ENCODE measurements at places on chromosomes 12 and 14.

DNA sequence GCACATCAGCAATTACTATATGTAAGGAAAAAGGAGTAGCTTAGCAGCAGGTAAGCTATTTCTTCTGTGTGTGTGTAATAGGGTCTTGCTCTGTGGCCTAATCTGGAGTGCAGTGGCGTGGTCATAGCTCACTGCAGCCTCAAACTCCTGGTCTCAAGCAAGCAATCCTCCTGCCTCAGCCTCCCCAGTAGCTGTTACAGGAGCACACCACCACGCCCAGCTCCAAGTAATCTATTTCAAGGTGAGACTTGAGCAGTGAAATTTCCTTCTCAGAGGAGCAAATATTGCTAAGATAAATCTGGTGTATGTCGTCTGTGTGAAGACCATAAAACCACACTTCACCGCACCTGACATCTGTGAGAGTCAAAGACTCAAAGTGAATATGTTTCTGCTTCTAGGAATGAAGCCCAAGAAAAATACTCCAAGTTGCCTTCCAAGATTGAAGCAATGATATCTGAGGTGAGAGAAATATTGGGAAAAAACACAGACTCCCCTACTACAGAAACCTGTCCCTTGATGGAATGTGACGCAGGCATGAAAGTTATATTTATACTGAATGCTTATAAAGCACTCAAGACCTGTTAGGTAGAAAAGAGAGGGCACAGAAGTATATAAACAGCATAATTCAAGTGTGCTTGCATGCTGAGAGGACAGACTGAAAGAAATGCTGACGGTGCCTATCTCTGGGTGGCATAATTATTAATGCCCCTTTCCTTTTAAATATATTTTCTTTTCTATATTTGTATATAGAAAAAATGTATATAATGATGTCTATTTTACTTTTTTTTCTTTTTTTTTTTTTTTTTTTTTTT lies 2.5 kb upstream of the SELPLG start:
- no peak for DNase-seq

GRCh38 chr14:92939699-92940098 lies 16.7 kb downstream of the CHGA start:
- no peak for DNase-seq

- no peak for DNase-seq
Observed at GRCh38 chr14:30142216-30142615, 214.6 kb upstream of the PRKD1 start.

DNA sequence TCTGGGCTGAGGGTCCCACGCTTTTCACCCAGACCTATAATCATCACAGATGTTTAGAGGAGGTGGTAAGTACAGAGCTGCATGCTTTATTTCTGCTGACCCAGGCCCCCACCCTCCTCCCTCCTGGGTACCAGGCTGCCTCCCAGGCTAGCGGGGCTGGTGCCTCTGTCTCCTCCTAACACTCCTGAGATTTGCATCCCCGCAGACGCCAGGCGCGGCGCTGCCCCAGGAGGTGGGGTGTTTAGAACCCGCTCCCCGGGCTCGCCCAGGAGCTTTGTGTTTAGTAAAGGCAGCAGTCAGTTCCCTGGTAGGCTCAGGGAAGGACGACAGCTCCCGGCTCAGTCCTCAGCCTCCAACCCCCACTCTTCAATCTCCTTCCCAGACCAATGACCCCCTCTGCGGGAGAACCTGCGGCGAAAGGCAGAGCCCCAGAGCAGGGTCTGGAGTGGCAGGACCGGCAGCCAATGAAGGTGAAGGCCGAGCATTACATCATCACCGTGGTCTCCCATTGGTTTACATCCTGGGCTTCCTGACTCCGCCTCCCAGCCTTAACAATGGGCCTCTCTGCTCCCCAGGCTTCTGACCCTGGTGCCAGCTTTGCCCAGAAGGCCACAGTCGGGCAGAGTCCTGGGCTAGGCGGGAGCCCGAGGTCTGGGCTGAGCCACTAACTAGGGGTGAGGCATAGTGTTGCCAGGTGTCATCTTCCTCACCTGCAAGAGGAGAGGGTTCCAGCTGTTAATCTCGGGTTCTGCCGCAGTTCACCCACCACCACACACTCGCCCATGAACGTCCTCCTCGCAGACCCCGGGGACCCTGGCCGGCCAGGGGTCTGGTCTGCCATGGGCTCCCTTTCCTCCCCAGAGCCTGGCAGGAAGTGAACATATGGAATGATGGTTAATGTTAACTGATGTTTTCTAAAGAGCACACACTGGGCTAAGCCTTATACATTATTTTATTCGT lies 57.5 kb downstream of the CALM1 start:
- DNase-seq, result peak; percentile 78

GRCh38 chr14:36099619-36100018 lies 76.9 kb downstream of the PTCSC3 start:
- no peak for DNase-seq

DNA sequence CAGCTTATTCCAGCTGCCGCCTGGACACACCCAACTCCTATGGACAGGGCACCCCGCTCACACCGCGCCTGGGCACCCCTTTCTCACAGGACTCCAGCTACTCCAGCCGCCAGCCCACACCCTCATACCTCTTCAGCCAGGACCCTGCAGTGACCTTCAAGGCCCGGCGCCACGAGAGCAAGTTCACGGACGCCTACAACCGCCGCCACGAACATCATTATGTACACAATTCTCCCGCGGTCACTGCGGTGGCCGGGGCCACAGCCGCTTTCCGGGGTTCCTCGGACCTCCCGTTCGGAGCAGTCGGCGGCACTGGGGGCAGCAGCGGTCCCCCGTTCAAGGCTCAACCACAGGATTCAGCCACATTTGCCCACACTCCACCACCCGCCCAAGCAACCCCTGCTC lies 5.9 kb downstream of the SETD1B start:
- DNase-seq, result no peak

All from right kidney (tissue), 9 donors.